Kidney epithelial cell (primary cell): ENCODE measurements at places on chromosomes 11 and 22.

DNA sequence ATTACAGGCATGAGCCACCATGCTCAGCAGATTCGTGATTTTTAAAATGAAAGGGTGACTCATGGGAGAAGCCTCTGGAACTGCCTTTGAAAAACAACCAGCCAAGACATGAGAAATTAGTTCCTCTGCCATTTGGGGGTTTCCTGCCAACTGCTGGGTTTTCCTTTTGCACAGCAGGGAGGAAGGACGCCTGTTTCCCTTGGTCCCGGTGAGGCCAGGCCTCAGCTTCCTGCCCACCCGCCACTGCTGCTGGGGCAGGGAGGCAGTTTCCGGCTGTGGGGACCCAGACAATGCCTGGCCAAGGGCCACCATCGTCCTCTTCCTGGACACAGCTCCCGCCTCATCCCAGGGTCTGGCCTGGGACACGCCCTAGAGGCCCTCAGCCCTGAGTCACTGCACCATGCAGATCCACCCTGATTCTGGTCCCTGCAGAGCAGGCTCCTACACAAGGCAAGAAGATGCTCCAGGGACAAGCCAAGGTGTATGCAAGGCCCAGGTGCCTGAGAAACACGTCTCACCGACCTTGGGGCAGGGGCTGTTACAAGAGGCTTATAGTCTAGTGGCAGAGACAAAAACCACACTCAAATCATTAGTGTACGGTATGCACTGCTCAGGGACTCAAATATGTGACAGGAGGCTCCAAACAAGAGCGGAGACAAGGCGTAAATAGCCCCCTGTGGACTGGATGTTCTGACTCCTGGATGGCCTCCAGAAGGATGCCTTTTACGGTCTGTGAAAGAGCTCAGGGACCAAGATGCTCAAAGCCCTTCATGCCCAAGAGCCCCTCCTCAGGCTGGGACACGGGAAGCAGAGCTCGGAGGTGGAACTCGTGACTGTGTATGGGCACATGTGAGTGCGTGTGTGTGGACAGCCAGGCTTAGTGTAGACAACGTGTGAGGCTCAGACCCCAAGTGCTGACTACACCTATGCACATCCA is 10.0 kb downstream of the PPM1F start:
- DNase-seq: no peak

- no peak for DNase-seq
Measured at GRCh38 chr11:119626197-119626841, 102.7 kb downstream of the NECTIN1 start.

GRCh38 chr11:88292171-88292843 is 45.2 kb downstream of the CTSC start:
- DNase-seq: no peak

- no peak for DNase-seq
Measured at GRCh38 chr11:121067026-121067425, 34.0 kb upstream of the TECTA start.
